ENCODE measurements at places on chromosomes 2 and 18.
A peak's percentile ranks its signal among the peaks of the same experiment; 100 is the strongest.

GRCh38 chr2:12623051-12623450 lies 93.7 kb upstream of the TRIB2 start:
- DNase-seq, result no peak

DNA sequence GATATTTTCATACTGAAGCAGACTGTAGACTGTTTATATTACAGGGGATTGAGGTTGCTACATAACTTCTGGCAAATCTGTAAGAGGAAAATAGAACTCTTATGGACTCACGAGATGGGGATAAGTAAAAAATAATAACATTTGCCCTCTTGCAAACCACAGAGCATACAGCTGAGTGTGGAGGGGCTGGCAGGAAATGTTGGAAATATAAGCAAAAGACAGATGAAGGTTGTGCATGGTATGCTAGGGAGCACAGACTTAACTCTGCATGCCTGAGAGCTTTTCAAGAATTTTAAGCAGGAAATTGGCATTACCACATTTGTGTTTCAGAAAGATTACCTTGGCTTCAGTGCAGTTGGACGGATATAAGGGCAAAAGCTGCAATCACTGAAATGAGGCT lies 411.1 kb downstream of the RAD51AP2 start:
- DNase-seq, result no peak

GRCh38 chr2:8461341-8461740 lies 220.5 kb upstream of the ID2 start:
- DNase-seq, result no peak

DNA sequence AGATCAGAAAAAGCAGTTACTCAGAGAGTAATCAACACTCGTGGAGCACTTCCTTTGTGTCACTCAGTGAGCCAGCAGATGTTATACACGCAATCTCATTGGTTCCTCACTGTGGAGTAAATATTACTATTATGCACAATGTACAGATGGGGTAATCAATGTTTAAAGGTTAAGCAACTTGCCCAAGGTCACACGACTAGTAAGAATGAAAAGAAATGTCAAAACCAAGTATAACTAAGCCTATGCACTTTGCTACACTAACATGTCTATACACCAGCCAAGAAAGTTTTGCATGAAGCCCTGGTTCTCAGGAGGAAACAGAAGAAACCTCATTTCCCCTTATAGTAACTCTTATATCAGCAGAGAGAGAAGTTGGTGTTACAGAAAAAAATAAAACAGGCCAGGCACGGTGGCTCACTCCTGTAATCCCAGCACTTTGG lies 5.4 kb downstream of the METTL21A start:
- DNase-seq, result peak; percentile 81

DNA sequence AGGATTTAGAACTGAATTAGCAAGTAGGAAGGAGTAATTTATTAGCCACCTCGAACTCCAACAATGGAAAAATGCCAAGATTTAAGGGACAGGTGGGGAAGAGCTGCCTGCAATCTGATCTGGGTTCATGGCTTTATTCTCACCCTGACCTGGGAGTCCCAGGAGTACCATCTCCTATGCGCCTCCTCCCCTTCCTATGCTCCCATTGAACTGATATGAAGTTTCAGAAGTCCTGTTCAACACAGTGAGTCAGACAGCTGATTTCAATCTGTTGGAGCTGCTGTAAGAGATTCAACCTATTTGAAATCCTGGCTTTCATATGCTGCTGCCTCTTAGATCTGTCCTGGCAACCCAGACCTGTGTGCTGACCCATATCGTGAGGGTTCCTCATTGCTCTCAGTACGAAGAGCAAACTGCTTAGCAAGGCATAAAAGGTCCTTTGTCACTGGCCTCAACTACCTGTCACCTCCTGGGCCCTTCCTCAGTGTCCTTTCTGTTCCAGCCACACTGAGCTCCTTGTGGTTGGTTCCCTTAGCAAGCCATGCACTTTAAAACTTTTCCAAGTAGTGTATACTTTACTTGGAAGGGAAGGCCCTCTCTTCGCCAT lies 15.9 kb upstream of the CD28 start:
- DNase-seq, result peak; percentile 39

GRCh38 chr2:95269036-95269680 lies 5.1 kb upstream of the PROM2 start:
- no peak for DNase-seq

GRCh38 chr2:54763636-54764291 lies 40.3 kb downstream of the EML6 start:
- peak; percentile 77 for DNase-seq
